Thyroid gland (tissue), 4 donors: ENCODE measurements at places on chromosomes 4 and X. TPM values are rescaled to one million over a fixed set of nuclear protein-coding genes. Genes with fewer than 3 reads are reported as not detected.

DNA sequence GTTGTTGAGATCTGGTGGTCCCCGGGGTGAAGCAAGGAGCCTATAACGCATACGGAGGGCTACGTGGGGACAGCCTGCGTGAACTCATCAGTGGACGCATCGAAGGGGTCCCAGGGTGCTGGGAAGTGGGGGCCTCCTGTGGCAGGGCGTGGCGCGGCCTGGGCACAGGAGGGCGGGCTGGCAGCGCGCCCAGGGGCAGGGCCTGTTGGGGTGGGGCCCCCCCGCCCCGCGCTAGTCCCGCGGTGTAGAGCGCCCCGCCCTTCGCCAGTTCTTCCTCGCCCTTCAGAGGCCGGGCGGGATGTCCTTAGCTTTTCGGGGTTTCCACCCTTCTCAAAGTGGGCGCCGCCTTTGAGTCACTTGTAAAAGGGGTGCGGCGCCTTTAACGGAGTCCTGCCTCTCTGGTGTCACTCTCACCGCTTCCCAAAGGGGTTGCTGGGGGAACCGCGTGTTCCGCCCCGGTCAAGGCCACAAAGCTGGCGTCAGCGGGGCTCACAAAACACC lies 632 bp downstream of the PLP2 start:
- peak overlapping the region; percentile 6 for H3K4me3 ChIP-seq
- peaks cover 1% of the 10 kb centered on the region for H3K4me1 ChIP-seq
- peak overlapping the region; percentile 59 for H3K27ac ChIP-seq
- no peaks in the 10 kb centered on the region for H3K36me3 ChIP-seq
- H3K27me3 ChIP-seq, result no peaks in the 10 kb centered on the region

DNA sequence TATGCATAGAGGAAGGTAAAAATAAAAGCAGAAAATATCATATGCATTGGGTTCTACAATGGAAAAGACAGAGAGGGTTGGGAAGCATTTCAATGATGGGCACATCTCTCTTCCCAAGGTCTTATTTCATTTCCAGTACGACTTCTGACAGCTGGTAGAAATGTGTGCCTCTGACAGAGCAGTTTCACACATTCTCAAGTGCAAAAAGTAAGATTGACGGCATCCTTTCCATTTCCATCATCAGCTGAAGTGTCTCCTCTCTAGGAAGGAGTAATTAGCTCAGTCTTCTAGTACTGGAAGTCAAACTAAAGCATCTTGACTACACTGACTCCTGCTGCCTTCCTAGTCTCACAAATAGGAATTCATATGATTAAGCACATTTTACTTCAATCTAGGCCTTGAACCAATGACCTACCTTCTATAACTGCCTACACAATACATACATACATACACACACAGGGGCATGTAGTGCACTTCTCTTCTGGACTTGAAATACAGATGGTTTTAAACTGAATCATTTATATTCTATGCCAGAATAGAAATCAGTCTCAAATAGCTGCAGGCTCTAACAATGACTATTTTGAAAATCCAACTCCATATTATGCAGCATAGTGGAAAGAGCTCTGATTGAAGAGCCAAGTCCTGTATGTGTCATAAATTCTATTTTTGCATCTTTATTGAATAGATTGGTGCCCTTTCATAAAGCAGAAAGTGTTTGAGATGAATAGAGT lies 473.4 kb downstream of the INPP4B start:
- H3K4me3 ChIP-seq, result no peak overlapping the region
- H3K27ac ChIP-seq, result peak overlapping the region; percentile 11
- H3K4me1 ChIP-seq, result peaks cover 8% of the 10 kb centered on the region
- H3K27me3 ChIP-seq, result no peaks in the 10 kb centered on the region
- no peaks in the 10 kb centered on the region for H3K36me3 ChIP-seq

RHOXF2B gene
- not detected for total RNA-seq

GRCh38 chr4:144646523-144647094 lies 653 bp downstream of the HHIP start:
- H3K4me1 ChIP-seq, result peaks cover 5% of the 10 kb centered on the region
- no peak for DNase-seq
- peaks cover 6% of the 10 kb centered on the region for H3K27me3 ChIP-seq
- no peak overlapping the region for H3K27ac ChIP-seq
- H3K4me3 ChIP-seq, result peak overlapping the region; percentile 21

DNA sequence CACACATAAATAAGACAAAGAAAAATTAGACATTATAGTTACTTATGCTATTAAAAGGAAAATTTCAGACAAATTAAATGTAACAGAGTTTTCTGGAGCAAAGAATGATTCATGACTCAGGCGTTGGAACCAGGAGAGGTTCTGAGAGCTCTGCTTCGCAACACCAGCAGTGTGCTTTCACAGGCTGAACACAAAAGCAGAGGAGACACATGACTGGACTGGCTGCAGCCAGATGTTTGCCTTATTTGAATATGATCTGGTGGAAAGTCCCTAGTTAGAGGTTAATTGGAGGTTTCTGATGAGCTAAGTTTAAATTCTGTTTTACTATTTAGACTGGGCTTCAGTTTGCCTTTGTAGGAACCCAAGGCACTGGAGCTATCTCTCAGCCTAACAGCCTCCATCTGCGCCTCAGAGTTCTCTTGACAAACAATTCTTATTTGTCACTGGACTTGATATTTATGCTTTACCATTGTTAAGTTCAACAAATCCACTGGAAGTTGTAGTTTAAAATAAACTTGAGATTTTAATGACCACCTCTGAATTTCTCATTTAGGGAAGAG lies 16.2 kb downstream of the BOD1L1 start:
- H3K4me3 ChIP-seq, result no peak overlapping the region
- no peak for DNase-seq
- no peaks in the 10 kb centered on the region for H3K27me3 ChIP-seq
- H3K4me1 ChIP-seq, result no peaks in the 10 kb centered on the region
- peaks cover 80% of the 10 kb centered on the region for H3K36me3 ChIP-seq

GRCh38 chrX:110675886-110676285 lies 119.7 kb downstream of the CHRDL1 start:
- no peaks in the 10 kb centered on the region for H3K27me3 ChIP-seq
- no peak overlapping the region for H3K27ac ChIP-seq
- no peak for DNase-seq
- no peak overlapping the region for H3K4me3 ChIP-seq
- no peaks in the 10 kb centered on the region for H3K36me3 ChIP-seq

GRCh38 chr4:153296040-153296823 lies 48.3 kb upstream of the MND1 start:
- H3K27ac ChIP-seq, result peak overlapping the region; percentile 54
- peak; percentile 30 for DNase-seq
- no peak overlapping the region for H3K4me3 ChIP-seq
- no peaks in the 10 kb centered on the region for H3K27me3 ChIP-seq
- H3K36me3 ChIP-seq, result peaks cover 16% of the 10 kb centered on the region

GRCh38 chr4:16294455-16294854 lies 68.2 kb upstream of the TAPT1 start:
- H3K4me1 ChIP-seq, result no peaks in the 10 kb centered on the region
- no peak overlapping the region for H3K27ac ChIP-seq
- DNase-seq, result no peak
- no peak overlapping the region for H3K4me3 ChIP-seq
- no peaks in the 10 kb centered on the region for H3K27me3 ChIP-seq
- no peaks in the 10 kb centered on the region for H3K36me3 ChIP-seq

CNGA1 gene
- total RNA-seq, result 0.94 TPM

- no peak overlapping the region for H3K4me3 ChIP-seq
- DNase-seq, result no peak
- no peaks in the 10 kb centered on the region for H3K36me3 ChIP-seq
- no peaks in the 10 kb centered on the region for H3K27me3 ChIP-seq
Observed at GRCh38 chr4:169037506-169037905, 27.5 kb upstream of the CBR4 start.

GRCh38 chr4:171430495-171430894 lies 382.7 kb upstream of the GALNTL6 start:
- no peak overlapping the region for H3K4me3 ChIP-seq
- H3K36me3 ChIP-seq, result no peaks in the 10 kb centered on the region
- DNase-seq, result no peak
- no peak overlapping the region for H3K27ac ChIP-seq
- no peaks in the 10 kb centered on the region for H3K27me3 ChIP-seq

DNA sequence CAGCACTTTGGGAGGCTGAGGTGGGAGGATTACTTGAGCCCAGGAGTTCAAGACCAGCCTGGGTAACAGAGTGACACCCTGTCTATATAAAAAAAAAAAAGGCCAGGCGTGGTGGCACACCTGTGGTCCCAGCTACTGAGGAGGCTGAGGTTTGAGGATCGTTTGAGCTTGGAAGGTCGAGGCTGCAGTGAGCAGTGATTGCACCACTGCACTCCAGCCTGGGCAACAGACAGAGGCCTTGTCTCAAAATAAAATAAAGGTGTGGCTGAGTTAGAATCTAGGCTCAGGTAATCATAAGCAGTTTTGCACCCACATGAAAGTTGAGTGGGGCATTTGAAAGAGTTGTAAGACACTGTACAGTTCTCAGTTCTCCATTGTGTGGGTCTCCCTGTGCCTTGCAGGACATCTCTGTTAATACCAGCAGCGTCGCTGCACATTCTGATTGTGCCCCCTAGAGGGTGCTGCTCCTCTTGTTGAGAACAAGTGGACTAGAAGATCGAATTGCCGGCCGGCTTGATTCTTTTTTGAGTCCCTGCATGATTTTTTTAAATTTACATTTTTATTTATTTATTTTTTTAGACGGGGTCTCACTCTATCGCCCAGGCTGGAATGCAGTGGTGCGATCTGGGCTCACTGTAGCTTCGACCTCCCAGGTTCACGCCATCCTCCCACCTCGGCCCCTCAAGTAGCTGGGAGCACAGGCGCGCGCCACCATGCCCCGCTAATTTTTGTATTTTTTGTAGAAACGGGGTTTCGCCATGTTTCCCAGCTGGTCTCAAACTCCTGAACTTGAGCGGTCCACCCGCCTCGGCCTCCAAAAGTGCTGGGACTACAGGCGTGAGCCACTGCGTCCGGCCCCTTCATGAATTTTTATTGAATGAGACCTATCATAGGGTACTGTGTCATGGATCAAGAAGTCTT lies 73.6 kb upstream of the RBMX start:
- H3K27ac ChIP-seq, result no peak overlapping the region
- H3K4me3 ChIP-seq, result no peak overlapping the region
- DNase-seq, result peak; percentile 66
- H3K36me3 ChIP-seq, result no peaks in the 10 kb centered on the region
- H3K27me3 ChIP-seq, result no peaks in the 10 kb centered on the region

- no peak overlapping the region for H3K4me3 ChIP-seq
- no peak for DNase-seq
- no peak overlapping the region for H3K27ac ChIP-seq
- H3K4me1 ChIP-seq, result no peaks in the 10 kb centered on the region
- no peaks in the 10 kb centered on the region for H3K27me3 ChIP-seq
Observed at GRCh38 chr4:114277690-114278089, 298.2 kb upstream of the ARSJ start.

- H3K27ac ChIP-seq, result no peak overlapping the region
- H3K4me3 ChIP-seq, result no peak overlapping the region
- H3K36me3 ChIP-seq, result peaks cover 10% of the 10 kb centered on the region
- no peaks in the 10 kb centered on the region for H3K4me1 ChIP-seq
- H3K27me3 ChIP-seq, result no peaks in the 10 kb centered on the region
- DNase-seq, result no peak
Observed at GRCh38 chrX:13742397-13743176, 8.0 kb downstream of the OFD1 start.

DNA sequence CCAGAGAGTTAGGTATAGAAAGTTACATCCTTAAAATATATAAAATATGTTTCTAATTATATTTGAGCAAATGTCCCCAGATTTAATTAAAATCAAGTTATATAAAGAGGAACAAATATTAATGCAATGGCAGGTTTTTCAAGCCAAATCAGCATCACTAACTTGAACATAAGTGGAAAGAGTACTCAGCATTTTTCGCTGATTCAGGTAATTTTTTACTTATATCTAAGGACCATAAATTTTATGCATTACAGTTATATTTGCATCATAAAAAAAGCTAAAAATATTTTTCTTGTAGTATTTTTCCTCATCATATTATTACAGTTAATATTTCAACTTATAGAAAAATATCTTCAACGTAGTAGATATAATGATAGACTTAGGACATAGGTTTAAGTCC lies 1047.4 kb downstream of the FAM133A start:
- no peak for DNase-seq
- no peaks in the 10 kb centered on the region for H3K4me1 ChIP-seq
- H3K36me3 ChIP-seq, result no peaks in the 10 kb centered on the region

GRCh38 chr4:61913619-61914018 lies 713.5 kb downstream of the ADGRL3 start:
- H3K36me3 ChIP-seq, result no peaks in the 10 kb centered on the region
- no peak overlapping the region for H3K4me3 ChIP-seq
- no peaks in the 10 kb centered on the region for H3K4me1 ChIP-seq
- H3K27ac ChIP-seq, result no peak overlapping the region

GLRA2 gene
- not detected for total RNA-seq

ERVMER34-1 gene
- total RNA-seq, result 0.68 TPM

PIN4 gene
- total RNA-seq, result 12.6 TPM

DNA sequence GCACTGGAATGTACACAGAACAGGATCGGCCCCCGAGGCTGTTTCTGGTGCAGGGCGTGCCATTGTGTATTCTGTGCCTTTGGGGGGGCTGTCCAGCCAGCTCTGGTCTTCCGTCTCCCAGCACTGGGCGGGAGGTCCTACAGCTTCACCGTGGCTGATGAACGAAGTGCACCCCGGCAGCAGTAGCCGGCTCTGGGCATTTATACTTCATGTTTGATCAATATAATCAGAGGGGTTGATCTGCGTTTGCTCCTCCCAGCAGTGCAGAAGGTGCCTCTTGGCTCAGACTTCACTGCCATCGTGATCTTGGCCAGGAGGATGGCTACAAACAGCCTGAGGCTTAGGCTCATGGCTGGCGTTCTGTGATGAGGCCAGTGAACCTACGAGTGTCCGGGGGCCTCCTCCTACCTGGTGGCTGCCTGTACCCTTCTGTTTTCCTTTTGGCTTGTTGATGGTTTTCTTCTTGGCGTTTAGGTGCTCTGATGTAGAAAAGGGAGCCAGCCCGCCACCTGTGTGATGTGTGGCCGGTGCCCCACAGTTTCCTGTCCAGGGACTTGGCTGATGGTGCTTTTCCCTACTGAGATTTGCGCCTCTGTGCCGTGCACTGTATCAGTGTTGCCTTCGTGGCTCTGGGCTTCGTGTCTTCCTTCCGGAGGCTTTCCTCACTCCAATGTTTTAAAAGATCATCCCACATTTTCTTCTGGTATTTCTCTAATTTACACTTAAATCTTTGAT lies 31.2 kb upstream of the HGFAC start:
- H3K4me1 ChIP-seq, result no peaks in the 10 kb centered on the region
- no peak overlapping the region for H3K27ac ChIP-seq
- H3K4me3 ChIP-seq, result no peak overlapping the region

CXCL3 gene
- total RNA-seq, result not detected

- no peaks in the 10 kb centered on the region for H3K4me1 ChIP-seq
- H3K4me3 ChIP-seq, result no peak overlapping the region
- H3K27ac ChIP-seq, result no peak overlapping the region
- no peak for DNase-seq
- no peaks in the 10 kb centered on the region for H3K27me3 ChIP-seq
Observed at GRCh38 chr4:157803421-157803820, 369.4 kb downstream of the GASK1B start.

CT45A10 gene
- not detected for total RNA-seq

POU4F2 gene
- total RNA-seq, result not detected

LCORL gene
- 27.8 TPM for total RNA-seq

GRCh38 chrX:17848545-17849265 lies 12.4 kb downstream of the RAI2 start:
- peaks cover 6% of the 10 kb centered on the region for H3K4me1 ChIP-seq
- H3K27ac ChIP-seq, result no peak overlapping the region
- no peaks in the 10 kb centered on the region for H3K36me3 ChIP-seq
- no peak for DNase-seq
- no peak overlapping the region for H3K4me3 ChIP-seq

- H3K36me3 ChIP-seq, result no peaks in the 10 kb centered on the region
- H3K27ac ChIP-seq, result no peak overlapping the region
- H3K4me1 ChIP-seq, result no peaks in the 10 kb centered on the region
Observed at GRCh38 chr4:103885152-103885551, 165.4 kb upstream of the TACR3 start.
